LoVo (cell line): ENCODE measurements at places on chromosomes 2 and 18.

DNA sequence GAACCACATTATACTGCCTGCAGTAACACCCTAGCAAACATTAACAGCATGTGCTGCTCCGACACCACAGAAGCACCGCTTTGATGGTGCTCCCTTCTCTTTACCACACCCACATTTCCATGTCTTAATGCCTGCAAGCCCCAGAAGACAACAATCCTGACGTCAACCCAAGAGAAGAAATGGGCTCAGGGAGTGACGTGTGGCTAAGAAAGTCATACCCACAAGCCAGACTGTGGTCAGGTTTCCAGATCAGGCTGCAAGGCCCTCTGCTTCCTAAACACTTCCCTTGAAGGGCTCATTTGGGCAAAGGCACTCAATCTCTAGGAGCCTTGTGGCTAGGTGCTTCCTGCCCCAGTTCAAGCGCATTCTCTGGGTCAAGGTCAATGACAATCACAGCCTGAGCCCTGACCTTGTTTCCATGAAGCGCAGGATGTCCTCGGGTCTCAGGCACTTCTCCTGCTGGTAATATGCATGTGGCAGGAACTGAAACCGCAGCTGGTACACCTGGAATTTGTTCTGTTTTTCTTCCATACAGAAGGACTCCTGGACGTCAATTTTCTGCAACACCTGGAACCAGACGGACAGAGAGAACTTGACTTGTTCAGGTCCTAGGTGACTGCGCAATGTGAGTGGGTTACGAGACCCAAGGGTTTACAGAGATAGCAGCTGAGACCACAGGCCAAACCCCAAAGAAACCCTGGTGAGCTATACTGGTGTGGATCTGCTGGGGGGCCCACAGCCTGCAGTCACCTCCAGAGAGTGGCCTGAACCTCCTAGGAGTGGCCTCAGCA, 67.2 kb downstream of the POLR1A start:
- DNase-seq = no peak

DNA sequence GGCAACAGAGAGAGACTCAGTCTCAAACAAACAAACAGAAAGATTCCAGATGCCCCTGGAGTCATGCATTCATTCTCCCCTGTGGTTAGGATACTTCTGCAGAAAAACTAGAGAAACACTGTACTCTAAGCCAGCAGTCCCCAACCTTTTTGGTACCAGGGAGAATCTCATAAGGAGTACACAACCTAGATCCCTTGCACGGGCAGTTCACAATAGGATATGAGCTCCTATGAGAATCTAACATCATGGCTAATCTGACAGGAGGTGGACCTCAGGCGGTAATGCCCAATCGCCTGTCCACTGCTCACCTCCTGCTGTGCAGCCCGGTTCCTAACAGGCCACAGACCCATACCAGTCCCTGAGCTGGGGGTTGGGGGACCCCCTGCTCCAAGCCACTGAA, 18.3 kb downstream of the PSME4 start:
- DNase-seq = no peak

- no peak for DNase-seq
Observed at GRCh38 chr2:73033142-73033765, 38.3 kb downstream of the SFXN5 start.

- DNase-seq = no peak
Observed at GRCh38 chr2:117921520-117921919, 92.3 kb downstream of the CCDC93 start.
